AG08395 (cell line): ENCODE measurements at places on chromosomes 12 and 14.

GRCh38 chr12:131690320-131690719 is 20.6 kb upstream of the SFSWAP start:
- no peak for DNase-seq

GRCh38 chr14:43475757-43476156 is 1031.3 kb downstream of the FSCB start:
- DNase-seq: no peak

DNA sequence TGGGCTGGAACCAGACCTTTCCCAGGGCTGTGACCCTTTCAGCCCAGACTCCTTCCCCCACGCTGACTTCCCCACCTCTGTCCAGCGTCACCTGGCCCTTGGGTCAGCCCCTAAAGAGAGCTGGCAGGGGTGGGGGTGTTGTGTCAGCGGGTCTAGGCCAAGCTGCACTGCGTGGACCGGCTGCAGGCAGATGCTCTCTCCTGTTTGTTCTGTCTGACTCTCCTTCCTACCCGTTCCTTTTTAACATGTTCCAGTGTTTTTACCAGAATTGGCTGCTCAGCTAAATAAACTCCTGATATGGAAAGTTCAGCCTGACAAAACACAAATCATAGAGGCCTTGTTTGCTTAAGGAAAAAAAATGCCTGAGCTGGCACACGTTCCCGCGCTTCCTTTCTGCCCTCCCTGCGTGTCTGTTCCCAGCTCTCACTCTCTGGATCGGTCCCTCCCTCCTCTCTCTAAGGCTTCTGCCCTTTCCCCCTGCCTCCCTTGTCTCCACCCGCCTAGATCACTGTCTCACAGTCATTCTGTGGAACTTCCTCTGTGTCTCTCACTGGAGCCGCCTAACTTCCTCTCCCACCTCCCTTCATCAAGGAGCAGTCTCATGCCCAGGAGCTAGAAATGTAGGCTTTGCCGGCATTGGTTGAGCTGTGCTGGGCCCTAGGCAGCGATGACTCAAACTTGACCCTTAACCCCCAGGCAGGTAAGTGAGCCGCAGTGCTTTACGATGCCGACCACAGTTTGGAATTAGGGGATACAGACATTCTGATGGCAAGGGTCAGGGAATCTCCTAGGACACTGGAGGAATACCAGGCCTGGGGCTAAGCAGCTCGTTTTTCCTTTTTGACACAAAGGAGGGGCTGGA is 15.5 kb upstream of the MLXIP start:
- DNase-seq: peak; percentile 52

DNA sequence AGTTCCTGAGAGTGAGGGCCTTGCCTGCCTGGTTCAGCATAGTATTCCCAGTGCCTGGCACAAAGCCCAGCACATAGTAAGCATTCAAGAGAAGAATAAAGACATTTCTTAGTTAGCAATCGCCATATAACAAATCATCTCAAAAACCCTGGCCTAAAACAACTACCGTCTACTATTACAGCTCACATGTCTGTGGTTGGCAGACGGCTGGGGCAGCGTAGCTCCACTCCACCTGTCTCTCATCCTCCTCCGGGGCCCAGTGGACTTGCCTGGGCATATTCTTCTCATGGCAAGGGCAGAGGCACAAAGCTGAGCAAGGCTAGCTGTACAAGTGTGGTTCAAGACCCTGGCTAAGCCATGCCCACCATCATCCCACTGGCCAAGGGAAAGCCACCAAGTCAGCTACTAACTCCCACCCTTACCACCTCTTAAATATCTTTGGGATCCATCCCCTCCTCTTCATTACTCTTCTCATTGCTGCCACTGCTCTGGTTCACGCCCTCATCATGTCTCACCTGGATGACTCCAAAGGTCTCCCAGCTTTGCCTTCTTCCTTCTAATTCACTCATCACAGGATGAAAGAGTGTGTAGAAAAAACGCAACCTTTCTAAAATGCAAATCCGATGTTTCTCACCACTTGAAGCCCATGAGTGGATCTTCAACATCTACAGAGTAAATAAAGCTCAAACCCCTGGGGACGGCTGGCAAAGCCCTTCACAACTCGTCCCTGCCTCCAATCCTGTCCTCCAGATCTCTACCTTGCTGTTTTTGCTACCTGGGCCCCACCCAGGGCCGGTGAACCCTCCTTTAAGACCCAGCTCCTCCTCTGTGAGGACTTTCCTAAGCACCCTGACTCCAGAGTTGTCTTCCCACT is 10.4 kb downstream of the TMEM229B start:
- DNase-seq: no peak

- DNase-seq: peak; percentile 62
Measured at GRCh38 chr14:54189748-54190354, 207.0 kb upstream of the CDKN3 start.

- DNase-seq: peak; percentile 60
Measured at GRCh38 chr12:123141615-123142517, 9.0 kb downstream of the PITPNM2 start.

- no peak for DNase-seq
Measured at GRCh38 chr14:81465507-81466228, 65.5 kb upstream of the STON2 start.

GRCh38 chr12:97938031-97938430 is 475.4 kb downstream of the RMST start:
- DNase-seq: no peak

GRCh38 chr14:98966475-98967162 is 305.4 kb downstream of the BCL11B start:
- DNase-seq: no peak

GRCh38 chr14:102778338-102779083 is 1.3 kb downstream of the TRAF3 start:
- DNase-seq: no peak
